ENCODE measurements at places on chromosomes 5 and 9. TPM values are rescaled to one million over a fixed set of nuclear protein-coding genes. Genes with fewer than 3 reads are reported as not detected.

The RIC1 gene
- total RNA-seq, result 7.3 TPM

The OLFM1 gene
- 11.9 TPM for total RNA-seq

The HMCN2 gene
- total RNA-seq, result 5.2 TPM

The TAF11L4 gene
- total RNA-seq, result not detected

The ALDOB gene
- total RNA-seq, result 0.56 TPM

The PCDHA9 gene
- total RNA-seq, result not detected

The IFNA13 gene
- not detected for total RNA-seq

The COL27A1 gene
- total RNA-seq, result 8.0 TPM

The SH3PXD2B gene
- total RNA-seq, result 5.3 TPM

The IL5 gene
- total RNA-seq, result not detected

The LRRTM2 gene
- not detected for total RNA-seq

The PRDM9 gene
- not detected for total RNA-seq

The DDX4 gene
- not detected for total RNA-seq

The HRH2 gene
- total RNA-seq, result 41.2 TPM

The PDLIM4 gene
- total RNA-seq, result 5.2 TPM

The LRRC19 gene
- not detected for total RNA-seq

The NINJ1 gene
- total RNA-seq, result 49.2 TPM

The RNF224 gene
- not detected for total RNA-seq

The PCDHA6 gene
- total RNA-seq, result not detected

The PDE6A gene
- total RNA-seq, result 0.08 TPM

Measured in Right ventricle myocardium superior (tissue), 1 donor.